ENCODE measurements at places on chromosomes 16 and 17.

DNA sequence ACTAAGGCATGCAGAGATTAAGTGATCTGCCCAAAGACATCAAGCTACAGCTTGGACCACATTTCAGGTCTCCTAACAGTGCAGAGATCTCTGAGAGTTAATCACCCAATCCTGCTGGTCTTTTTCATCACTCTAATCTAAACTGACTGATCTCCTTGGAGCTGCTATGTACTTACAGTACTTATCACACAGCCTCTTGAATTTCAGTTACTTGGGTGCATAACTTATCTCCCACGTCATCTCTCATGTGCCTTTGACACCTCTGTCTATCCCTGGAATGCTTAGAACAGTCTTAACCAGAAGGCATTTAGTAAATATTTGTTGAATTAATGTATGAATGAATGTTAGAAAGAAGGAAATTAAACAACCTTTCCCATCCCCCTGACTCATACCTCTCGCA, 139.0 kb downstream of the SNX11 start:
- no peak for DNase-seq

DNA sequence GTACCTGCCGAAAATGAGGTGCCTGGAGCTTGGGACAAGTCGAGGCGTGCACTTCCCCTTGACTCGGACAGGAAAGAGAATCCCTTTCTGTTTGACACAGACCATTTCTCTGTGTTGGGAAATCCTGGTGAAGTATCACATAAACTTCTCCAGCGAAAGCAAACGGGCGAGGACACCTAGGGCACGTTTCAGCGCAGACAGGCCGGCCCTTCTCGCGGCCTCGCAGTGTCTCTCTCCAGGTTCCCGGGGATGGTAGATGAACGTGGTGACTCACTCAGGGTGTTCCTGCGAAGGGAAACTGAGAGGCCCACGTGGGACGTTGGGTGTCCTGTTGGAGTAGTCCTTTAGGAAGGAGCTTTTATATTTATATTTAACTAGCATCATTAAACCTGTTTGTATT, 36.3 kb upstream of the ZNF750 start:
- peak; percentile 52 for DNase-seq

GRCh38 chr16:3158026-3158509, 23.2 kb downstream of the ZNF213 start:
- no peak for DNase-seq

DNA sequence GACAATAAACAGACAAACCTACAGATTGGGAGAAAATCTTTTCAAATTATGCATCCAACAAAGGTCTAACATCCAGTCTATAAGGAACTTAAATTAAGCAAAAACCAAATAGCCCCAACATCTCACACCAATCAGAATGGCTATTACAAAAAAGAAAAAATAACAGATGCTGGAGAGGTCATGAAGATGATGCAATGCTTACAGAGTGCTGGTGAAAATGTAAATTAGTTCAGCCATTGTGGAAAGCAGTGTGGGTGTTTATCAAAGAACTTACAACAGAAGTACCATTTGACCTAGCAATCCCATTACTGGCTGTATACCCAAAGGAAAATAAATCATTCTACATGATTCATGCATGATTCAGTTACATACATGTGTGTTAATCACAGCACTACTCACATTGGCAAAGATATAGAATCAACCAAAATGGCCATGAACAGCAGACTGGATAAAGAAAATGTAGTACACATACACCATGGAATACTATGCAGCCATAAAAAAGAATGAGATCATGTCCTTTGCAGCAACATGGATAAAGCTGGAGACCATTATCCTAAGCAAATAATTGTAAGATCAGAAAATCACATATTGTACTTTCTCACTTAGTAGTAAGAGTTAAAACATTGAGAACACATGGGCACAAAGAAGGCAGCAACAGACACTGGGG, 223.9 kb upstream of the WSB1 start:
- no peak for DNase-seq

DNA sequence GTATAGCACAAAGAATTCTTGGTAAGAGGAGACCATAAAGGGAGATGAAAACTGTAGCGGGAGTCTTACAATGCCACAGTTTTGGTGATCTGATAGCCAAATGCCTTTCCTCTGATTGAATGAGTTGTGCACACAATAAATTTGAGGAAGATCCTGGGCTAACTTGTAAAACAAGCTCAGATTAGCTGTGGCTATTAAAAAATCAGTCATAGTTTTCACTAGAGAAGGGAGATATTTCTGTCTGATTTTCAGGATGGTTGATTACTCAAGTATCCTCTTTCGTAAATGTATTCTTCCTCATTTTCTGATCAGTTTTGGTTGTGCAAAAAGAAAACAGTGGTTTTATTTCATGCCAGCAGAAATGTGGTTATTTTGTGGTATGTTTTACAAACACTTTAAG, 9.1 kb upstream of the METTL9 start:
- DNase-seq, result peak; percentile 81

DNA sequence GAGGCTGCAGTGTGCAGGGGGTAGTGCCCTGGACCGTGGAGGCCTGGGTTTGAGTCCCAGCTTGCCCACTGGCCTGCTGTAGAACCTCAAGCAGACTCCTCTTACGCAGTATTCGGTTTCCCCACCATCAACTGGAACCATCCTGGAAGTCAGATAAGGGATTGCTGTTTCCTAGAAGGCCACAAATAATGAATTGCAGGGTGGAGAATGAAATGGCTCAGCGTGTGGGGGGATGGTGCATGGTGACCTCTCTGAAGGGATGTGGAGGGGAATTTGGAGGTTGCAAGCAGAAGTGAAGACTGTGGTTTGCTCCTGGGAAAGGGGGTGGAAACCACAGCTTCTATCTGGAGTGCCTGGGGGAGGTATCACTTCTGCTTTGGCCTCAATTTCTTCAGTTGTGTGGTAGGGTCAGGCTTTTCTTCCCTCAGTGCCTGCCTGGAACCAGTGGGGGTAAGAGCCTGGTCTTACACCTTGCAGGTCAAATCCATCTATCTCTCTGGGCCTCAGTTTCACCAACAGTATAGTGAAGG, 1.7 kb downstream of the ADGRG5 start:
- peak; percentile 80 for DNase-seq

DNA sequence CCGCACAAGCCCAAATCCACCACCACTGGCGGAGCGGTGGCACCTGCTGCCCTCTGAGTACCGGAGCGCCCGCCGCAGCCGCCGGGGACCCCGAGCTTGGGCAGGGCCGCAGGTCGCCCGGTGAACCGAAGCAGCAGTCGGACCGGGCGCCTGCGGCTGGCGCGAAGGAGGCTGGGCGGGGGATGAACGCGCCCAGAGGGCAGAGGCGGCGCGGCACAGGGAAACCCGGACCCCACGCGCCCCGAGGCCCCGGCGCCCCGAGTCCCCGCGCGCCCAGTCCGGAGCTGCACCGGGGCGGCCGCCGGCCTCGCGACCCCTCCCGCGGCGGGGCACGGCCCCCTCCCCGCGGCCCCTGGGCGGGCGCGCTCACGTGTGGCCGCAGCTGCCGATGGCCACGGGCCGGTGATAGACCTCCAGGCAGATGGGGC, 393 bp downstream of the RNF166 start:
- no peak for DNase-seq

- no peak for DNase-seq
Measured at GRCh38 chr16:89848974-89849373, 20.7 kb downstream of the SPIRE2 start.

- no peak for DNase-seq
Measured at GRCh38 chr17:6257336-6257735, 177.6 kb downstream of the AIPL1 start.

DNA sequence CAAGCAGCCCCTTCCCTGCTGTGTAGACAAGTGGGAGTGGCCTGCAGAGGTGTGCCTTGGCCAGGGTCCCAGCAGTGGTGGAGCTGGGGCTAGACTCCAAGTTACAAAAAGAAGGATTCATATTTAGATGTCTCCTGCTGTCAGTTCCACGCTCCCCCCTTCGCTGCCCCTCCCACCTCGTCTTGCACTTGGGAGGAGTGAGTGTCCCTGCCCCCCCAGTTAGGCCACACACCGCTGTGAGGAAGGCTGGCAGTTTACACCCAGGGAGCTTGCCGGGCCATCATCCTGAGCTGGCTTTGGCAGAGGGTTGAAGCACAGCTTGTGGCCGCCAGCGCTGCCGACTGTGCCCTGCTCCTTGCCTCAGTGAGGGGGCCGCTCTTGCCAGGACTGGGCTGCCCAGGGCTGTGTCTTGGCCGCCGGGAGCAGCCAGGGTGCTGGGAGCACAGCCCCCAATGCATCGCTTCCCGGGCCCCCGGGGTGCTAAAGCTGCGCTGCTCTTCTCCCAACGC, 44.3 kb downstream of the ELAC2 start:
- DNase-seq, result no peak

DNA sequence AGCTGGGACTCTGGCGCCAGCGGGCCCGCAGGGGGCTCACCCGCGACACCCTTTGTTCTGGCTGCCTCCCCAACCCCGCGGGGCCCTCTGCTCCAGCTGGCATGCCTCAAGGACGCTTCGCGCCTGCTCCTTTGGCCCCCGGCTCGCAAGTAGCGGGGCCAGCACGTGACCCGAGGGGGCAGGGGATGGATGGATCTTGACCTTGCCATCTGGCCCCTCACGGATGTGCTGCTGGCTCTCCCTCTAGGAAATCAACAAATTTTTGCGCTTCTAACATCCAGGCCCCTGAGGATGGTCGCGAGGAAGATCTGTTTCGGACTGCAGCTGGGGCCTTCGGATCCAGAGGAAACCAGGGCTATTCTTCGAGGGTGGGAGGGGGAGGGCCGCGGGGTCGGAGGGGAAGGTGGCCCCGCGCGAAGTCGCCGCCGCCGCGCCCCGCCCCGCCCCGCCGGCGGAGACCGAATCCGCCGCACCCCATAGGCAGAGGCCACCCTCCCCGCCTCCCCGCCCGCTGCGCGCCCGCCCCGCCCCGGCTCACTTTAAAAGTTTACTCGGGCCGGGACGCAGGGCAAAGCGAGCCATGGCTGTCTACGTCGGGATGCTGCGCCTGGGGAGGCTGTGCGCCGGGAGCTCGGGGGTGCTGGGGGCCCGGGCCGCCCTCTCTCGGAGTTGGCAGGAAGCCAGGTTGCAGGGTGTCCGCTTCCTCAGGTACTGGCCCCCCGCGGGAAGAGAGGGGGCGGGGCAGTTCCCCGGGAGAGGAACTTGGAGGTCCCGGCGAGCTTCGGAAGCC, at the start of gene ACSF2:
ACSF2 (plus strand) TSS at position 537 of the 790 bp plus-strand sequence; CDS start at position 581, 44 bp downstream.
- peak; percentile 38 for DNase-seq

DNA sequence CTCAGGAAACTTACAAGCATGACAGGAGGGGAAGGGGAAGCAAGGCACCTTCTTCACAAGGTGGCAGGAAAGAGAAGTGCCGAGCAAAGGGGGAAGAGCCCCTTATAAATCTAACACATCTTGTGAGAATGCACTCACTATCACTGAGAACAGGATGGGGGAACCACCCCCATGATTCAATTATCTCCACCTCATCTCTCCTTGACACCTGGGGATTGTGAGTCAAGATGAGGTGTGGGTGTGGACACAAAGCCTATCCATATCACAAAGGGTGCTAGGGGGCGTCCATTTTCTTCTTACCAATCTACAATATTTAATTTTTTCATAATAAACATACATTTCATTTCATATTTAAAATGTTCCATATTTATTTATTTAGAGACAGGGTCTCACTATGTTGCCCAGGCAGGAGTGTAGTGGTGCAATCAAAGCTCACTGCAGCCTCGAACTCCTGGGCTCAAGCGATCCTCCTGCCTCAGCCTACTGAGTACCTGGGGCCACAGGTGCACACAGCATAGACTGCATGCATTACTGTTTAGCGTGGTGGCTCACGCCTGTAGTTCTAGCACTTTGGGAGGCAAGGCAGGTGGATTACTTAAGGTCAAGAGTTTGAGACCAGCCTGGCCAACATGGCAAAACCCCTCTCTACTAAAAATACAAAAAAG, 26.5 kb upstream of the FAAP100 start:
- no peak for DNase-seq

GRCh38 chr16:15576960-15577958, 65.7 kb downstream of the MARF1 start:
- no peak for DNase-seq

GRCh38 chr16:57955572-57956188, 15.2 kb downstream of the CNGB1 start:
- DNase-seq, result no peak

- DNase-seq, result no peak
Measured at GRCh38 chr17:58956997-58957724, 149.5 kb downstream of the TRIM37 start.

DNA sequence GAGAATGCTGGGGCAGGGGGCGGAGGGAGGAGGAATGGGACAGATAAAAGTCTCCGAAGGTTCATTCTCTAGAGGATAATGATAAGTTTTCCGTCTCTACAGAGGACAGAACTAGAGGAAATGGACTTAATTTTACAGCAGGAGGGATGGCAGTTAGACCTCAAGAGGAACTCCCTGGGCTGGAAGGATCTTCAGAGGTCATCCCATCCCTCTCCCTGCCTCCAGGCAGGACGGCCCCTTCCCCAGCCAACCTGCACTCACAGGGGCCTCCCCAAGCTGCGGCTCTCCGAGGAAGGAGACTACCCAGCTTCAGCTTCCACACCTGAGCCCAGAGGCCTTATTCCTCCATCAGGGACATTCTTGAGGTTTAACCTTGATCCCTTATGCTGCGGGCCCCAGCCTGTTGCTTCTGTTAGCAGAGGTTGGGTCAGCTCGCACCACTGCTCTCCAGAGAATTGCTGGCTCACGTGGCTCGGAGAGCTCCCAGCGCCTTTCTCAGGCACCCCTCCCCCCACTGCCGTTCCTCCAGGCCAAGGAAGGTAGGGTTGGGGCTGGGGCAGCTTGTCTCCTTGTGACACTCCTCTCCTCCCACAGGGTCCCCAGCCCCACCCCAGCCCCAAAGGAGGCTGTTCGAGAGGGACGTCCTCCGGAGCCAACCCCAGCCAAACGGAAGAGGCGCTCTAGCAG, 8.5 kb downstream of the ELOB start:
- DNase-seq, result no peak

DNA sequence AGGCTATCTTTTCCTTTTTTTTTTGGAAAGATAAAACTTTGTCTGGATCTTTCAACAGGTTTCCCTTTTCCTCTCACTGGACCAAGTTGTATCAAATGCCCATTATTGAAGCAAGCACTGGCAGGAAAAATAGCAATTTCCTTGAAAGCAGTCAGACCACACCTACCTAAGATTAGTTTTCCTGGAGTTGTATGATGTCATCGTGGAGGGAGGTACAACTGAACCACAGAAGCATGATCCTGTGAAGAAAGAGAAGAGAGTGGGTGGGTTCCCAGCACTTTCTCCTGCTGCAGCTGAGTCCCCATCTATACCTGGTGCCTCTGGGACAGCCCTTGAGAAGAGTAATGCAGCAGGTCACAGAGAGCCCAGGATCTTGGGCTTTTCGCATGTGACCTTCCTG, 63.6 kb upstream of the ERCC4 start:
- no peak for DNase-seq

DNA sequence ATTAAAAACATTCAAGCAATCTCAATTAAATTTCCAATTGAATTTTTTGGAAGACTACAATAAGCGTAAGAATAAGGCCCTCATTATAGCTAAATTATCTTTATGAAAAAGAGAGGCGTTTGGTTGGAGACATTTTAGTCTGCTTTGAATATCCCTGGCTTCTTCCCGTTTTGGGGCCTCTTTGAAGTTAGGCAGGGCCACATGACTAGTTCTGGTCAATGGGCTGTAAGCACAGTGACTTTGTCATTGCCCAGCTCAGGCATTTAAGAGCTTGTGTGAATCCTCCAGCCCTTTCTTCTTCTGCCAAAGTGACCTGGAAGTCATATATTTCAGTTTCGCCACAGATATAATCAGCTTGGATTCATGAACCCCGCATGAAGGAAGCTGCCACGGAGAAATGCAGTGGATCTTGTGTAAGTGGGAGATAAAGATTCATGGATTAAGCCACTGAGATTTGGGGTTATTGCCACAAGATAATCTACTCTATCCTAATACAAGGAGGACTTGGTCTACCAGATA, 21.7 kb upstream of the UBTF start:
- DNase-seq, result peak; percentile 60

GRCh38 chr16:85615014-85615851, 2.1 kb downstream of the GSE1 start:
- peak; percentile 35 for DNase-seq
